ENCODE measurements at places on chromosomes 3 and 15.

DNA sequence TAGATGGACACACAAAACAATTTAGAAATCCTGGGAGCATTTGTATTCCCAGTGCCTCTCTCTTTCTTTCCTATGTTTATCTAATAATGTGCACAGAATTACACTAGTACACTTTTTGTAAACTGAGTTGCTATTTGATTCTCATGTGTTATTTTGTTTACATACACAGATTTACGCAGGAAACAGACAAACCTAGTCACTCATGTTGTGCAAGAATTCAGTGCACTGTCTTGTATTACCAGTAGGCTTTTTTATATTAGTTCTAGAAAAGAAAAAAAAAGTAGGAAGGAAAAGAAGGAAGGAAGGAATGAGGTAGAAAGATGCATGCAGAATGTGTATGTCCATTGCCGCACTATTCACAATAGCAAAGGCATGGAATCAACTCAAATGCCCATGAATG lies 257.4 kb downstream of the AGBL1 start:
- DNase-seq: no peak

- no peak for DNase-seq
Observed at GRCh38 chr3:87801409-87801808, 257.4 kb downstream of the CGGBP1 start.

- no peak for DNase-seq
Observed at GRCh38 chr15:101062063-101062462, 142.9 kb downstream of the LRRK1 start.

- no peak for DNase-seq
Observed at GRCh38 chr3:113278599-113278955, 67.2 kb downstream of the BOC start.

- no peak for DNase-seq
Observed at GRCh38 chr15:101027920-101028319, 108.8 kb downstream of the LRRK1 start.

GRCh38 chr3:119329551-119329950 lies 35.4 kb downstream of the ARHGAP31 start:
- DNase-seq: no peak

DNA sequence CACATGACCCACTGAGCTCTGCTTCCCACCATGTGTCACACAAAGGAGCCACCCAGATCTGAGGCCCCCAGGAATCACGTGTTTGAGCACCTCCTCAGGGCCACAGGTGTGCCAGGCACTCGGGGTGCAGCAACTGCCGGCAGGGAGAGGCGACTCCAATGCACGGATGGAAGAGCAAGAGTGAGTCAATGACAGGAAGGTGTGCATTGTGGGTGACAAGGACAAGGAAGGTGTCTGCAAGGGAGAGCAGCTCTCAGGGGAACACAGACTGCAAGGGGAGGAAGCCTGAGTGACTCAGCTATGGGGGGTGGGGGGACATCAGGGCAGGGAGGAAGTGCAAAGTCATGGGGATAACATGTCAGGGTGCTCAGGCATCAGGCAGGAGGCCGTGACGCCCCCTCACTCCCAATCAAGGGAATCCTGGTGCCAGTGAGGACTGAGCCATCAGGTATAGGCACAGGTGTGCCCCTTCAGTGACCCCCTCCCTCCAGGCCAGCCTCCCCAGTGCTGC lies 67.4 kb downstream of the NUP210 start:
- DNase-seq: no peak

- no peak for DNase-seq
Observed at GRCh38 chr3:55165704-55166405, 238.0 kb upstream of the LRTM1 start.

- no peak for DNase-seq
Observed at GRCh38 chr15:31480356-31481025, 153.9 kb downstream of the KLF13 start.
